ENCODE measurements at places on chromosomes 6 and 20.

- DNase-seq, result no peak
Observed at GRCh38 chr6:28005152-28005890, 48.3 kb downstream of the OR2B6 start.

- no peak for DNase-seq
Observed at GRCh38 chr20:5153152-5153467, 26.3 kb downstream of the CDS2 start.

DNA sequence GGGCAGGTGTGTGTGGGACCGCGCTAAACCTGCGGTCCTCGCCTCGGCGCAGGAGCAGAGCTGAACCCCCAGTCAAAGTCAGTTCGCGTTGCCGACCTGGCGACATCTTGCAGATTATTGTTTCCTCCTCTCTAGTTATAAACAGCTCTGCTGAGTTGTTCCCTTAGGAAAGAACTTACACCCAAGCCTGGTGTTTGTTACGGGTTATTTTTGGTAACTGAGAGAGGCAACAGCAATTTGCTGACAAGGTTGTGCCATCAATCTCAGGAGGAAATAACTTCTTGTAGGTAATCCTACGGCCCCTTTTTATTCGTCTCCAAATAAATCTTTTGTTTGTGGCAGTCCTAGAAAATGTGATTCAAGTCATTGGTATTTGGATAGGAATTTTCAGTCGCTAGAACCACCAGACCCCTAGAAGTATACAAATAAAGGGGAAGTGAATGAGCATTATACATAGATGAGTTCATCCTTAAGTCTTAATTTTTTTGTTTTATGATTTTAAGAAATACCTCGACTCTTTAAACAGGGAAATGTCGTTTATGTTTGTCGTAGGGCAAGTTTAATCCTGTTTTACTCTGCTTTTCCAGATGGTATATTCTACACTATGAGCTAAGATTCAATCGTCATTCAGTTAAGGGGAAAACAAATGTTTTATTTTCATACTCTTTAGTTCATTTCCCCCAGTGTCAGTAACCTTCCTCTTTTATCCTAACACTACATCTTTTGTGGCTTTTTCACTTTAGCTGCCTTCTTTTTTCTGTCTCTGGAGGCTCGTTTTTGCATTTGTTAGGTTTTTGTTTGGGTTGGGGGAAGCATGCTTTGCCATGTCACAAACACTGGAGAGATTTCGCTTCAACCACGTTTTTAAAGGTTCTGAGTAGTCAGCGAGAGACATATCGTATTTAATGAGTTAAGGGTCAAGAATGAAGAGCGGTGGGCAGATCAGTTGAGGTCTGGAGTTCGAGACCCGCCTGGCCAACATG lies 1.2 kb downstream of the PM20D2 start:
- DNase-seq, result peak; percentile 81

DNA sequence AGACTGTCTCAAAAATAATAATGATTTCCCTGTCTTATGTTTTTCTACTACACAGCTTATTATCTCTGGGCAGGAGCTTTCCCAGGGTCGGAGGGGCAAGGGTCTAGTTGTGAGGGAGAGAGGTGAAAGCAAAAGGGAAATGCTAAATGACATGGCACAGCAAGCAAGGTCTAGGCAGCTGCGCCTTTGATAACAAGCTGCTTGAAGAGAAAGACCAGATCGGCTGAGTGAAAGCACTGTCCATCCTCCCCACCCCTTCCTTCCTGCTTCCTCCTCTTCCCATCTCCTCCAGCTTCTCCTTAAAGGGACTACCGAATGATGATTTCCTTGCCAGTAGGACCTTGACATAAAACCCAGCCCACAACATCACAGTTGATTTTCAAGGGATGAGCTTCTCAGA lies 158.1 kb upstream of the AKAP12 start:
- DNase-seq, result no peak

- DNase-seq, result peak; percentile 52
Observed at GRCh38 chr20:37902504-37903313, at the start of gene VSTM2L. Gene VSTM2L, plus strand, starts transcription at chr20:37903127. Its CDS starts 224 bp downstream, at chr20:37903351.

- no peak for DNase-seq
Observed at GRCh38 chr20:2760952-2761305, 39.5 kb downstream of the CPXM1 start.

DNA sequence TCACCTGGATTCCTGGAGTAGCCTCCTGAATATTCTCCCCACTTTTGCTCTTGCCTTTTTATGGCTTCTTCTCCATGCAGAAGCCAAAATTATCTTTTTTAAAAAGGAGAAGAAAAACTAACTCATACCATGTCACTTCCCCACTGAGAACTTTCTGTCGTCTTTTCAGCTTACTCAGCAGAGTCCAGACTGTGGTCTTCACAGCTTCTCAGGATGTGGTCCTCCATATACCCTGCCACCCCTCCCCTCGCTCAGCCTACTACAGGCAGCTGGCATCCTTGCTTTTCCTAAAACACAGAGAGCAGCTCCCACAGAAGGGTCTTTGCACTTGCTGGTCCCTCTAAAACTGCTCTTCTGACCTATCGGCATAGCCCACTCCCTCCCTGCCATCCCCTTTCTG lies 89.4 kb upstream of the ISM1 start:
- DNase-seq, result no peak

DNA sequence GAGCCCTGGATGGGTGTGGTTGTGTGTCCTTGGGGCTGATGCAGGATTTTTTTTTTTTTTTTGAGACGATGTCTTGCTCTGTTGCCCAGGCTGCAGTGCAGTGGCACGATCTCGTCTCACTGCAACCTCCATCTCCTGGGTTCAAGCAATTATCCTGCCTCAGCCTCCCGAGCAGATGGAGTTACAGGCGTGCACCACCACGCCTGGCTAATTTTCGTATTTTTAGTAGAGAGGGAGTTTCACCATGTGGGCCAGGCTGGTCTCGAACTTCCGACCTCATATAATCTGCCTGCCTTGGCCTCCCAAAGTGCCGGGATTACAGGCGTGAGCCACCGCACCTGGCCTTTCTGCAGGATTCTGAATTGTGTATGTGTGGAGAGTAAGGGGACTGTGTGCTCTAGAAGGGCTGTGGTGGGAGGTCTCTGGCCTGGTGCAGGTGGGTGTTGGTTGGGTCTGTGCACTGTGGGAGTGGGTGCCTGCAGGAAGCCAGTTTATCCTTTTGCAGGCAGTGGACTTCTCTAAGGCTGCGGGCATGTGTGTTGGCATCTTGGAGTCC lies 11.0 kb upstream of the ID1 start:
- DNase-seq, result no peak

GRCh38 chr6:18245642-18246041 lies 18.7 kb downstream of the DEK start:
- DNase-seq, result no peak

DNA sequence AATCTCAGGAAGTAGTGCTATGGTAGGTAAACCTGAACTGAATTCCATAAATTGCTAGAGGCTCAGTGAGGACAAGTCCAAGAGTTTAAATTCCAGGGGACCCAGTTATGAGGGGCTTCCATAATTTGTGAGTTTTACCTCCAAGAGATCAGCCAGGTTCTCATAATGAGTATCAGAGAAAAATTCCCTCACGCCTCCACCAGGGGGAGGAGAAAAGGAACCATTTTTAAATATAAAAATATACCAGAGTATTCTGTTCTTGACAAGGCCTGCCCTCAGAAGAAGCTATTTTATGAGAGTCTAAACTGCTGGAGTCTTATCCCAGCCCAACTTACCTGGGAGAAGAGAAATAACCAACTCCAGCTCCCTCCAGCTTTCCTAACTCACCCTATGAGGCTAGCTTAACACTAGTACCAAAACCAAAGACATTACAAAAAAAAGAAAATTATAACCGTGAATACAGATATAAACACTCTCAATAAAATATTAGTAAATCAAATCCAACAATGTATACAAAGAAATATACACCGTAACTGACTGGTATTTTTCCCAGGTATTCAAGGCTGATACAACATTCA lies 158.7 kb downstream of the TFAP2A start:
- peak; percentile 61 for DNase-seq

DNA sequence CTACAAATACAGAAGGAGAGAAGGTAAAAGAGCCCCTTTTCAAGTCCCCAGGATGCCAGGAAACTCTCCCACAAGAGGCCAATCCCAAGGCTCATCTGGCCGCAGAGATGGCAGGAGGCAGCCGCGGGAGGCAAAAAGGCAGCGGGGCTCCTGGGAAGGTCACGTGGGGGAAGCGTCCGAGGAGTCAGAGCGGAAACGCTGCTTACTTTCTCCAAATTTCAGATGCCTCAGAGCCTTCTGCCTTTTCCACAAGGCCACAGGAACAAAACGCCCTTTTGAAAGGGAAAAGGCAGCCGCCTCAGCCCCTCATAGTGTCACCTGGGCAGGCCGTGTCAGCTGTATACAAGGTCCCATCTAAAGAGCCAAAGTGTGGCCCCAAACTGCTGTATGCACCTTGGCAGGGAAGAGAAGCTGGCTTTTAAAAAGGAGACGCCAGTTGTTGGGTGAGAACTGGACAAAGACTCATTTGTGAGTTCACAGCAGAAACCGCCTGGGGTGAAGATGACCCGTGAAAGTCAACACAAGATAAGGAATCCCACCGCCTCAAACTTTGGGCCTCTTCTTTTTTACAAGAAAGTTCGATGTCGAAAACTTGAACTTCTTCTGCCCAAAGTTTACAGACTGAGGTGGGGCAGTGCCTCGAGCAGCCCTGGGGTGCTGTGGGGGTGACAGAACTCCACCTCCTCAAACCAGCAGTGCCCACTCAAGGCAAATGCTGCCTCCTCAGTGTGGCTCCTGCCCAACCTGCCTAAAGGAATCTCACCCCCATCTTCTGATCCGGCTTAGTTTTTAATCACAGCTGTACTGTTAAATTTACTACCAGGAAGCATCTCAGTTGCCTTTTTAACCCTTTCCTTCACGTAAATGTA lies 45.4 kb downstream of the EZR start:
- no peak for DNase-seq

- peak; percentile 30 for DNase-seq
Observed at GRCh38 chr20:910870-911770, 5.0 kb downstream of the ANGPT4 start.

GRCh38 chr6:86959656-86960055 lies 22.3 kb downstream of the HTR1E start:
- DNase-seq, result no peak

DNA sequence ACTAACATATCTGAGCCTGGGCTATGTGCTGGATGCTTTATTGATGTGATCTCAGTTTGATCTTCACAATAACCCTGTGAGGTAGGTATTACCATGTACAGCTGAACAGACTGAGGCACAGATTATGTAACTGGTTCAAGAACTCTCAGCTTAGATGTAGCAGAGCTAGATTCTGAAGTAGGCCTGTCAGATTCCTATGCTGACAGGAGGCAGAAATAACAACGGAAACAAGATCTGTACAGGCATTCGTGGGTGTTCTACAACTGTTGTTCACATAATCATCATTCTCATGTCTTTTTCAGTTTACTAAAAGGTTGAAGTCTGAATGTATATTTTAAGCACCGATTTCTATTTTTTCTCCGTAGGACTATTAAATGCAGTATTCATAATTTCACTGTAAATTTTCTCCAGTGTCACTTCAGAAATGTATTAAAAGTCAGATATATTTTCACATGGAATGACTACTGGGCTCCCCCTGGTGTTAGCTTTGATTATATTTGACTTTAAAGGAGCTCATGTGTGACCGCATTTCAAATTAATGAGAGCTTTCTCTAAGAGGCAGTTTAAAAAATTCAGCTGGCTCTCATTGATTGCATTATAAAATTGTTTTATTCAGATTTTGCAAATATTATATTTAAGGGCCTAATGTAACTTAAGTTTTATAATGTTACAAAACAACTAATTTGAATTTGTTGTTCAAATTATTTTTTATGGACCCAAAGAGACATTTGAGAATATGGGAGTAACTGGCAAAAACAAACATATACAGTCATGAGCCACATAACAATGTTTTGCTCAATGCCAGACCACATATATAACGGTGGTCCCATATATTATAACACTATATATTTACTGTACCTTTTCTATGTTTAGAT lies 36.4 kb upstream of the SLC17A4 start:
- peak; percentile 48 for DNase-seq

- DNase-seq, result peak; percentile 52
Observed at GRCh38 chr6:145034664-145035063, 700.7 kb downstream of the EPM2A start.

GRCh38 chr6:146200176-146200575 lies 171.3 kb downstream of the GRM1 start:
- DNase-seq, result no peak

DNA sequence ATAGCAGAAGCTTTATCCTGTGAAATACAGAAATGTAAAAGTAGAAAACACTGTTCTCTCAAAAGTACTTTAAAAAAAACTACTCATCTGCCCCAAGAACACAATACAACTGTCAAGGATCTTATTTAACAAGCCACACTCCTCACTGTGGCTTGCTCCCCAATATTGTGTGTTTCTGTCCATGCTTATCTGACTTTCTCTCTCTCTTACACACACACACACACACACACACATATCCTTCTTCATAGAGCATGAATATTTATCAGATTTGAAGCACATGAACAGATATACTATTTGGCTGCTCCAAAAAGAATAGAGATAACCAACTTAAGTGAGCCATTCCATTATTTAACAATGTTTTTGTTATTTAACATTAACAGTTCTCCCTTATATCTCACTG lies 3.6 kb upstream of the PHIP start:
- no peak for DNase-seq

- DNase-seq, result no peak
Observed at GRCh38 chr6:45644720-45645119, 267.0 kb upstream of the SUPT3H start.

DNA sequence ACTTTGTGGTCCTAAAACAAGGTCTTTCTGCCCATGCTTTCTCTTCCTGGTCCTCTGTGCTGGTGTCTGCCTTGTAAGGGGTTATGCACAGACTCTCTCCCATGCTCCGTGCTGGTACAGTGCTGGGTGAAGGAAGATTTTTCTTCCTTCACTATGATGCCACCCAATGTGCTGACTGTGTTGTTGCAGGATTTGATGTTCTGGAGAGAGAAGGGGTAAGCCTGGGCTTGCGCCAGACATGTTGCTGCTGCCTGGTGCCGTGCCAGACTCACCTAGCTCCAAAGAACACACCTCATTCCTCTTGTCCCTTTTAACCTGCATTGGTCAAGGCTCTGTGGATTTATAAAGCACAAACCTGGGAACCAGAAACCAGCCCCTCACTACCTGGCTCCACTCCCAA lies 28.4 kb upstream of the ARMH2 start:
- no peak for DNase-seq

DNA sequence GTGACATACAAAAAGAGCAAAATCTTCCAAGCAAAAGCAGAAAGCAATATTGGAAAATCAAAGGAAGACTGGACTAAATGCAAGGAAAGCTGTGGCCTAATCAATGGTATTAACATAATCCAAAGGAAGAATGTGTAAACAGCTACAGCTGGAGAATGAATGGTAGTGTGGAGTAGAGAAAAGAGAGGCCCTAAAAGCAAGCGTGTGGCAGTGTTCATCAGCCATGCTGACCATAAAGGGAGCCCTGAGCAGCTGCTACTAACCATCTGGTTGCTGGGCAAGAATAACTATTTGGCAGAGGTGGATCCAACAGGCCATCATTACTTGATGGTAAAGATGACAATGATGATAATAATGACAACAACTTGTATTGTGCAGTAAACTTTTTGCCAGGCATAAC lies 148.5 kb upstream of the BEND6 start:
- no peak for DNase-seq

- DNase-seq, result no peak
Observed at GRCh38 chr6:75952128-75952527, 120.3 kb downstream of the IMPG1 start.

GRCh38 chr6:150256618-150257272 lies 112.1 kb upstream of the IYD start:
- DNase-seq, result peak; percentile 61

GRCh38 chr6:37381579-37381978 lies 27.8 kb downstream of the RNF8 start:
- DNase-seq, result peak; percentile 72

- DNase-seq, result no peak
Observed at GRCh38 chr6:127022302-127022701, 96.2 kb upstream of the RSPO3 start.

Measured in ELR (cell line).